ENCODE measurements at places on chromosomes 5 and 9. TPM values are rescaled to one million over a fixed set of nuclear protein-coding genes. Genes with fewer than 3 reads are reported as not detected.

DNA sequence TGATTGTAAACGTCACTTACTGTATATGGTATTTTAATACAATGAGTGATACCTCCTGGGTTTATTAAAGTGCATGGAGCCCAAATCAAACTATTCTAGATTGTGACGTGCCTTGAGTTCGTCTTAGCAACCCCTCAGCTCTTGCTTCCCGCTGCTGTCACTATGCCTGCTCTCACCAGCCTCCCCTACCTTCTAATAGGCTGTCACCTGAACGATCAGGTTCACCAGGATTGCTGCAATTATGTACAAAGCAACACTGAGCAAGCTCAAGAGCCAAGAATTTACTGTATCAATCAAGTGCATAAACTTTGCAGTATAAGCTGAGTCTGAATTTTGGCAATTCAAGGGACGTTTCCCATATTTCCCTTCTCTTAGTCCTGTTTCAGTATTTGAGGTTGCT, 3.0 kb downstream of the LECT2 start:
- no peaks in the 10 kb centered on the region for H3K36me3 ChIP-seq
- H3K4me1 ChIP-seq, result no peaks in the 10 kb centered on the region
- no peaks in the 10 kb centered on the region for H3K27me3 ChIP-seq
- no peak overlapping the region for H3K27ac ChIP-seq
- DNase-seq, result no peak

GRCh38 chr5:21615195-21615765, 1237.9 kb downstream of the CDH12 start:
- no peak overlapping the region for H3K27ac ChIP-seq
- H3K4me1 ChIP-seq, result no peaks in the 10 kb centered on the region
- no peaks in the 10 kb centered on the region for H3K27me3 ChIP-seq
- no peak for DNase-seq
- no peaks in the 10 kb centered on the region for H3K36me3 ChIP-seq
- H3K4me3 ChIP-seq, result no peak overlapping the region

GRCh38 chr5:106006242-106006641, 1664.5 kb downstream of the EFNA5 start:
- H3K4me1 ChIP-seq, result no peaks in the 10 kb centered on the region
- no peak overlapping the region for H3K27ac ChIP-seq
- H3K27me3 ChIP-seq, result no peaks in the 10 kb centered on the region
- no peak overlapping the region for H3K4me3 ChIP-seq
- DNase-seq, result no peak
- H3K36me3 ChIP-seq, result no peaks in the 10 kb centered on the region

DNA sequence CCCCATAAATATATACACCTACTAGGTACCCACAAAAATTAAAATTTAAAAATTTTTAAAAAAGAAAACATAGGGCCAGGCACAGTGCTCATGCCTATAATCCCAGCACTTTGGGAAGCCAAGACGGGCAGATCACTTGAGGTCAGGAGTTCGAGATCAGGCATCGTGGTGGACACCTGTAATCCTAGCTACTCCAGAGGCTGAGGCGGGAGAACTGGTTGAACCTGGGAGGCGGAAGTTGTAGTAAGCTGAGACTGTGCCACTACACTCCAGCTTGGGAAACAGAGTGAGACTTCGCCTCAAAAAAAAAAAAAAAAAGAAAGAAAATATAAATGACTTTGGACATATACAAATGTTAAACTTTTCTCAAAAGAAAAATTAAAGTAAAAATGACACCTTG, 33.3 kb upstream of the RNF38 start:
- no peaks in the 10 kb centered on the region for H3K27me3 ChIP-seq
- H3K36me3 ChIP-seq, result no peaks in the 10 kb centered on the region
- H3K27ac ChIP-seq, result no peak overlapping the region
- no peak for DNase-seq
- no peak overlapping the region for H3K4me3 ChIP-seq

DNA sequence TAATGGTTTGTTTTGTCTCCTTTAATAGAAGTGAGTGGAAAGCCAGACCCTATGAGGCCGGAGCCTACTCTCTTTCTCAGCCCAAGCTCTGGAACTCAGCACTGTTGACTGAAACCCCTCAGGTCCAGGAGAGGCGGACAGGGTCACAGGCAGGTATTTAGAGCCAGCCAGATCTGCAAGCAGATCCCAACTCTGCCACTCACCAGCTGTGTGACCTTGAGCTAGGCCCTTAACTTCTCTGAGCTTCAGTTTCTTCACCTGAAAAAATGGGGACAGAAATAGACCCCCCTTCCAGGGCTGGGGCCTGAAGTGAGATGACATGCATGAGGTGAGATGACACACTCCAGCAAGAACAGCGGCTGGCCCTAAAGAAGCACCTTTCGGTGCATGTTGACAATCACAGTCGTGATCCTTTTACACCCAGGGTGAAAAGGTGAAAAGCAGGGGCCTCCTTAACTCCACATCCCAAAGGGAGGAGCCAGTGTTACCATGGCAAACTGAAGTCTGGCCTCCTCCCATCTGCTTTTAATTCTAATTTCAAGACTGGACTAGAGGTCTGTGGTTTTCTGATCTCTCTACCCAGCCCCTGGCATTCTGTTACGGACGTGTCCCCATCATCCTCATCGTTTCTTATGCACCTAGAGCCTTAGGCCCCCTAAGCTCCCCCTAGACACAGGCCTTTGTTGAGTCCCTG, 27.2 kb downstream of the MORN5 start:
- no peak overlapping the region for H3K4me3 ChIP-seq
- H3K27me3 ChIP-seq, result no peaks in the 10 kb centered on the region
- no peaks in the 10 kb centered on the region for H3K36me3 ChIP-seq
- H3K27ac ChIP-seq, result no peak overlapping the region
- H3K4me1 ChIP-seq, result no peaks in the 10 kb centered on the region

Gene DRD1
- total RNA-seq, result not detected

DNA sequence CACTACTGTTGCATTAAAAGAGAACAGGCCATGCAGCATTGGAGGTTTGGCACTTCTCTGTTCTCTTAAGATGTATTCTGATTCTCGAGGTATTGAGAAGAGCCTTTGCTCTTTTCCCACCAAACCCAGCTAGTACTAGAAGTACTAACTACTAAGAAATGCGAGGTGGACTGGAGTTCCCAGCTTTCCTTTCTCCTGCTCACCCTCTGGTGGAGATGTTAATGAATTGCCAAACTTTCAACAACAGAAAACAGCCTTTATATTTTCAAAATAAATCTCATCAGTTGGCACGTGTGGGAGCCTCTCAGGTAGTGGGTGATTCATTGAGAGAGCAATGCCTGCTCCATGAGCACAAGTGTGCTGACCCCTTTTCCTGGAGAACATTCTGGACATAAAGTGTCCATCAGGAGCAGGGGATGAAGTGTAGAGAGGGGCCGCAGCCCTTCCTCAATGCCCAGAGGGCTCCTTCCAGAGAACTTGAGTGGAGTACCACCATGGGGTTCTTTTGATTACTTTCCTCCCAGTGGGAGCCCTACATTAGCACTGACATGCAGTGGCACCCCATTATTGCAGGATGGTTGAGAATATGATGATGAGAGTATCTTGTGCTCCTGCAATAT, 45.7 kb downstream of the TMEM174 start:
- DNase-seq, result no peak
- no peak overlapping the region for H3K4me3 ChIP-seq
- no peaks in the 10 kb centered on the region for H3K36me3 ChIP-seq
- peaks cover 14% of the 10 kb centered on the region for H3K4me1 ChIP-seq
- H3K27ac ChIP-seq, result no peak overlapping the region

DNA sequence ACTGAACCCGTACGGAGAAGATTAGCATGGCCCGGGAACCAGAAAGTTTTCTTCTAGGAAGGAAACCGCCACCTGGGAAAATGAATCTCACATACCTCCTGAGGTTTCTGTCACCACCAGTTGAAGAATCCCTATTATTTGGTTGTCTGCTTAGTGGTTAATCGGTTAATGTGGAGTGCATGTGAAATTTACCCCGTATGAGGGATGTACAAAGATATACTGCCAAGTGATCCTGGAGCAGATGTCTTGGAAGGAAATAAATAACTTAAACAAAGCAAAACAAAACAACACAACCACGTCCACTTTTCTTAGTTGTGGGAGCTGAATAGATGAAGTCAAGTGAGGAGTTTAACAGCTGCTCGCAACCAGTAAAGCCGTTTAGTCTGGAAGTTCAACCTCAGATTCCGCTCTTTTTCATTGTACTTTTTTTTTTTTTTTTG, 3.8 kb downstream of the DMRT2 start:
- H3K4me1 ChIP-seq, result peaks cover 32% of the 10 kb centered on the region
- H3K27ac ChIP-seq, result no peak overlapping the region
- peaks cover 44% of the 10 kb centered on the region for H3K27me3 ChIP-seq
- H3K36me3 ChIP-seq, result no peaks in the 10 kb centered on the region
- no peak for DNase-seq

Gene HIGD2A
- 231 TPM for total RNA-seq

Gene EXOSC2
- total RNA-seq, result 15.9 TPM

DNA sequence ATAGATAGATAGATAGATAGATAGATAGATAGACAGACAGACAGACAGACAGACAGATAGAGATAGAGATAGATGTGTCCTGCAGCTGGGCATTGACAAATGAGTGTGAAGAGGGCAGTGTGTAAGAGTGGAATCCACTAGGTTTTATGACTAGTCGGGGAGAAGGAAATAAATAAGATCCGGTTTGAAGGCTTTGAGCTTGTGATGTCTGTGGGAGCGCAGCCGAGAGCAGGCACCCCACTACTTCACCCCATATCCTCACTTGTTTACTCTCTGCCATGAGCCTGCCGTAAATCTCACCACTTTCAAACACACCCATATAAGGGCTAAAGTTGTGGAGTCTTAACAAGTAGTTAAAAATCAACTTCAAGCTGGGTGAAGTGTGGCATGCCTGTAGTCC, 1.4 kb upstream of the SUSD1 start:
- no peak for DNase-seq
- H3K4me1 ChIP-seq, result peaks cover 20% of the 10 kb centered on the region
- H3K36me3 ChIP-seq, result no peaks in the 10 kb centered on the region
- no peak overlapping the region for H3K4me3 ChIP-seq

DNA sequence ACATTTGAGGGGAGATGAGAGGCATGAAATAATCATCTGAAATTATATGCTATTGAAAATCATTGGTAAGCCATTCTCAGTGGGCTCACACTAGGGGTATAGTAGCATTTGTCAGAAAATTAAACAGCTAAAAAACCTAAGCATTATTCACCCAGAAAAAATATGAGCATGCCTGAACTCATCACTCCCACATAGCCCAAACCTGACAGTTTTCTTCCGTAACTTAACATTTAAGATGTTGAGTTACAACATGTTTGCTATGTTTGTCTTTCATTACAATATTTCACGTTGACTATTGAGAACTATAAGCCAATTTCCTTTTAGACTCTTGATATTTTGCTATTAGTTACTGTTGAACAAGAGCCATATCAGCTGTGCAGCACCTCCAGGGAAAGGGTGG, 23.5 kb upstream of the GHR start:
- H3K36me3 ChIP-seq, result no peaks in the 10 kb centered on the region
- no peaks in the 10 kb centered on the region for H3K27me3 ChIP-seq
- H3K4me3 ChIP-seq, result no peak overlapping the region
- no peak overlapping the region for H3K27ac ChIP-seq
- H3K4me1 ChIP-seq, result no peaks in the 10 kb centered on the region

DNA sequence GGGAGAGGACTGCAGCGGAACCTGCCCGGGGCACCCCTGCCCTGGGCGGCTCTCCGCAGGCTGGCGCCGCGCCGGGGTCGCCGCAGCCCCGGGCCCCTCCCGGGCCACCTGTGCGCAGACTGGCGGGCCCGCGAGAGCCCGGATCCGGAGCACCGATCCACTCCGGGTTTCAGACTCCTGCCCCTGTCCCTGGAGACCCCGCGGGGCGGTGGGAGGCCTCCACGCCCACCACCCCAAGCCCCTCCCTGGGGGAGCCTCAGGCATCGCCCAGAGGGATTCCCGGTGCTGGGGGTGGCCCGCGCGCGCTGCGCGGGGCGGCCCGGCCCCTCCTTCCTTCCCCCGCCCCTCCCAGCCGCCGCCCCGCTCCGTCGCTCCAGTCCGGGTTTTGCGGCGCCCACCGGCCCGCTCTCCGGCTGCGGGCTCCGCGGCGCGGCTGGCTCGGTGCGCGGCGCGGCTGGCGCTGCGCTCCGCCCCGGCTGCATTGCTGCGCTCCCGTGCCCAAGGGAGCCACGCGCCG, at the start of gene UNC5A:
Gene UNC5A (plus strand): TSS at position 479 of the 517 bp plus-strand sequence. CDS start 192 bp downstream, outside the sequence.
- no peak within 1 kb of the TSS for H3K27ac ChIP-seq
- H3K36me3 ChIP-seq, result no peaks in the 10 kb centered on the region
- H3K4me3 ChIP-seq, result peak within 1 kb of the TSS; percentile 46
- peaks cover 19% of the 10 kb centered on the region for H3K4me1 ChIP-seq

DNA sequence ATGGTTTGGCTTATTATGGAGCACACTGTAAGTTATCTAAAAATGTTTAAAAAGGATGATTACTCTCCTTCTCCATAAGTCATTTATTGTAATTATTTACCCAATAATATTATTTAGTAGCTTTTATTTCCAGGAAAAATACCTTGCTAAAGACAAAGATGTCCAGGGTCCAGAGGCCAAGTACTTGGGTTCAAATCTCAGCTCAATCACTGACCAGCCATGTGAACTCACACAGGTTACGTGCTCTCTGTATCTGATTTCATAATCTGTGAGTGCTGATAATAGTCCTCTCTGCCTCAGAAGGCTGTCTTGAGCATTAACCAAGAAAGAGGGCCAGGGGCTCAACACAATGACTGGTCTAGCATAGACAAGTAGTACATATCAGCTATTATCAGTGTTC, 27.0 kb downstream of the ALDH1A1 start:
- DNase-seq, result no peak
- H3K36me3 ChIP-seq, result no peaks in the 10 kb centered on the region
- H3K4me3 ChIP-seq, result no peak overlapping the region

Gene RUSC2
- total RNA-seq, result 33.0 TPM

- no peak overlapping the region for H3K27ac ChIP-seq
- H3K4me1 ChIP-seq, result no peaks in the 10 kb centered on the region
- no peaks in the 10 kb centered on the region for H3K36me3 ChIP-seq
These were observed 47.3 kb downstream of the PAX5 start for GRCh38 chr9:36986468-36987408.

- no peaks in the 10 kb centered on the region for H3K36me3 ChIP-seq
- DNase-seq, result no peak
- no peaks in the 10 kb centered on the region for H3K27me3 ChIP-seq
- H3K4me1 ChIP-seq, result peaks cover 6% of the 10 kb centered on the region
- H3K27ac ChIP-seq, result peak overlapping the region; percentile 41
These were observed 25.0 kb upstream of the GSN start for GRCh38 chr9:121242959-121243346.

DNA sequence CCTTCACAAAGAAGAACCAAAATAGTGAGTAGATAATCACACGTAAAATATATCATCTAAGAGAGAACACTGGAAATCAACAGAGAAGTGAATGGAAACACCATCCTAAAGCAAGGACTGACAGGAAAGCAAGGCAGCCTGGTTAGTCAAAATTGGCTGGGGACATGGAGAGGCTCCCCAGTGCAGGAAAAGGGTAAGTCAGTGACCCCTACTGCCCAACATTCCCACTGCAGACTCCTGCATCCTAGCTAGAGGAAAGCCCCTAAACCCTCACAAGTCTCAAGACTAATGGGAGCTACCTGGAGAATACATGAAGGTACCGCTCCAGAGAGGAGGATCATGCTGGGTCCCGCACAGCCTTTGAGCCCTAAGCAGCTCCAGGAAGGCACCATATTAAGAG, 60.1 kb downstream of the ZDHHC21 start:
- no peaks in the 10 kb centered on the region for H3K27me3 ChIP-seq
- H3K27ac ChIP-seq, result no peak overlapping the region
- no peaks in the 10 kb centered on the region for H3K4me1 ChIP-seq
- no peaks in the 10 kb centered on the region for H3K36me3 ChIP-seq
- no peak for DNase-seq
- H3K4me3 ChIP-seq, result no peak overlapping the region
